ENCODE measurements at places on chromosomes 5 and 9.

DNA sequence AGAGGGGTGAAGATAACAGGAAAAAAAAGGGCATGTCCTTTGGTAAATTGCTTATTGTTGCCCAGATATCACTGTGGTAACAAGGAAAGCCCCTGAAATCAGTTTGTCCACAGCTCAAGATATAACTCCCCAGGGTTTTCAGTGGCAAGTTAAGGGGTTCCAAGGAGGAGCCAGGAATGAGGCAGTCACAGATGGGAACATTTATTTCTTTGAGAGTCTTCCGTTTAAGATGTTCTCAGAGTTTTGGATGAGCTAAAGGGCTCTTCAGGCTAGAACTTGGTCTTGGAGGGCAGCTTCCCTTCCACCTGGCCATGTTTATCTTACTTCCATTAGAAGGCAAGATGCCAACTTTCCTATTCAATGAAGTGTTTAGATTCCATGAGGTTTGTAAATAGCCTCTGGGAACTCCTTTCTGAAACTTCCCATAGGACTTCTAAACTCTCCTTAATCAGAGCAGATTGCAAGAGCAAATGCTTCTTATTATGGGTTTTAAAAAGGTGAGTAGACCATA, 277.6 kb upstream of the TNC start:
- DNase-seq: no peak

GRCh38 chr9:89961616-89962341, 357.0 kb downstream of the GADD45G start:
- DNase-seq: no peak

GRCh38 chr9:123246534-123246933, 21.9 kb downstream of the STRBP start:
- no peak for DNase-seq

- DNase-seq: peak; percentile 62
These were observed 6.5 kb upstream of the FAM78A start for GRCh38 chr9:131282688-131283422.

GRCh38 chr5:160799184-160799583, 52.8 kb downstream of the ATP10B start:
- DNase-seq: no peak

- no peak for DNase-seq
These were observed 138.6 kb downstream of the ARHGEF28 start for GRCh38 chr5:73764586-73764985.

DNA sequence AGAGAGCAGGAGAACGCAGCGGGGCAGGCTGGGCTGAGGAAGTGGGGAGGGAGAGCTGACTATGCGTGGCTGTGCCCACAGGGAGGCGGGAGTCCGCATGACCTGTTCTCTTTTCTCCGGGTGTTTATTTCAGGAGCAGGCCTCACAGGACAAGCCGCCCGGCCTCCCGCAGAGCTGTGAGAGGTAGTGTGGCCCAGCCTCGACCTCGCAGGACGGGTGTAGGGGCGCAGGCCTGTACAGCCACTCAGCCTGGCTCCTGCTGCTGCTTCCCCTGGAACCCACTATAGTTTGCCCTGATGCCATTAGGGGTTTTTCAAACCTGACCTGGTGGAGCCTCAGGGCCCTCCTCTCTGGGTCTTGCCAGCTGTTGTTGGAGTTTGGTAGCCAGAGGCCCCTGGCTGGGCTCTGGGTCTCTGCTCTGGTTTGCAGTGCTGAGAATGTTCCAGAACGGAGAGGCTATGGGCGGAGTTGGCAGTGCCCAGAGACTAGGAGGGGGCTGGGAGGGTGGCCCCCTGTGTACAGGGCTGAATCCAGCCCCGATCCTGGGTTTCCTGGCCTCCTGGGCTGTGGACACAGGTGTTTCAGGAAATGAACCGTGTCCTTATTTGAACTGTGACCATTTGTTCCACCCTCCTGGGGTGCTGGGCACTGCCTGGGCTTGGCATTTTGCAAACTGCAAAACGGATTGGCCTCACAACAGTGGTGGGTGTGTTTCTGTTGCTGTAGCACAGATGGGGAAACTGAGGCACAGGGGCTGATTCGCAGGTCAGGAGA, 78.8 kb downstream of the WNK2 start:
- peak; percentile 16 for DNase-seq

GRCh38 chr5:24909210-24909609, 264.4 kb upstream of the CDH10 start:
- DNase-seq: no peak

DNA sequence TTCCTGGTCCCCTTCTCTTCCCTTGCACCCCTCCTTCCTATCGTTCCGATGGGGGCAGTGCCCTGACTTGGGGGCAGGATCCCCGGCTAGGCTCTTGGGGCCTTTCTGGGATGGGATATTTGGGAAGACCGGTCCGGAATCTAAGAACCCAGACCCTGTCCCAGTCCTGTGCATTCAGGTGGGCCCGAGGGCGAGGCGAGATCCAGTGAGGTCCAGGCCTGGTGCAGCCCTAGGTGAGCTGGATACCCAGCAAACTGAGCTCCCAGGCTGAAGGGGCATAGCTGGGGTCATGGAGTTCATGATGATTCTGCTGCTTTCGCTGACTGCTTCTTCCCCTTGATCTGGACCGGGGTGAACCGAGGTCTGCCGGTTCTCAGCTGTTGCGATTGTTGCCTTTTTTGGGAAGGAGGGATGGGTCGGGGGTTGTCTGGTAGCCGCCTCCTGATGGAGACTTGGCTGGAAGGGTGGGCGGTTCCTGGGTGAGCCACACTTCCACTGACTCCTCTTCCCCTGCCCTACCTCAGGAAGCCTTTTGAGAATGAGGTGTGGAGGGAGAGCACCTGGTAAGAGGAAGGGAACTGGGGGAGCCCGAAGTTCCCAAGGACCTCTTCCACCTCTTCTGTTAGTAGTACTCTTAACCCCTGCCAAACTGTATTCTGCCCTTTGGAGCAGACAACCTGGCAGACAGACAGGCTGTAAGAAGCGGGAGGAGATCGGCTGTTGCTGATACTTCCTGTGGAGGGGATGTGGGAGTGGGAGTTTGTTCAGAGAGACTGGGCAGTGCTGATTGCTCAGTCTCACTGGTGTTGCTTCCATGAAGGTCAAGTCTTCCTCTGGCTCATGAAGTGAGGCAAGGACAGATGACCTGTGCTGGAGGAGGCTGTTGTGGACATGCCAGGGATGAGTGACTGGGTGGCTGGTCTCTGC, 1.0 kb downstream of the LRRC8A start:
- peak; percentile 39 for DNase-seq

GRCh38 chr9:87592554-87593358, 95.1 kb downstream of the DAPK1 start:
- no peak for DNase-seq

DNA sequence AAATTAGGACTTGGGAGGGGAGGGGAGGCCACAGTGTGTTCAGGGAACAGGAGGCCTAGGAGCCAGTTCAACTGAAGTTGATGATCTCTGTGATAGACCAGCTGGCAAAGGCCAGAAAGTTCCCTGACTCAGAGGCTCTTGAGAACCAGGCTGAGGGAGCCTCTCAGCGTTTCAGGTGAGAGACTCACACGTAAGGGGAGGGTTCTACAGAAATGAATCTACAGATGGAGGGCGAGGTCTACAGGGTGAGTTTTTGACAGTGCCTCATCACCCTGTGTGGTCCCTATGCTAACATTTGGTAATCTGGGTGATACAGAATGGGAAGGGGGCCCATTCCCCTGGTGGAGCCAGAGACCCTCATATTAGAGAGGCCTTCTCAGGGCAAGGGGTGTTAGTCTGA, 32.0 kb downstream of the ENHO start:
- no peak for DNase-seq

DNA sequence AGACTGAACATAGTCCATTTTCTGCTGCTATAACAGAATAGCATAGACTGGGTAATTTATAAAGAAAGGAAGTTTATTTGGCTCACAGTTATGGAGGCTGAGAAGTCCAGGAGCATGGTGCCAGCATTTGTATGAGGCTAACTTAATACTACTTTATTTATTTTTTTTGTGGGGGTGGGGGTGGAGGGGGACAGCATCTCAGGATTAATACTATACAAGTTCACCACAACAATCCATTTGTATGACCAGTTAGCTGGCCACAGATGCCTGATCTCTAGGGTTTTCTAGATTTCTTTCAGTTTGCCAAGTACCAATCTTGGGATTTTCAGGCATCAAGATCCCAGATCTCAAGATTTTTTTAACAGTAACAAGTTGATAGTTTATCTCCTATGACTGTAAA, 20.3 kb downstream of the ANGPTL2 start:
- no peak for DNase-seq

GRCh38 chr9:17688834-17689233, 110.0 kb downstream of the SH3GL2 start:
- DNase-seq: no peak

DNA sequence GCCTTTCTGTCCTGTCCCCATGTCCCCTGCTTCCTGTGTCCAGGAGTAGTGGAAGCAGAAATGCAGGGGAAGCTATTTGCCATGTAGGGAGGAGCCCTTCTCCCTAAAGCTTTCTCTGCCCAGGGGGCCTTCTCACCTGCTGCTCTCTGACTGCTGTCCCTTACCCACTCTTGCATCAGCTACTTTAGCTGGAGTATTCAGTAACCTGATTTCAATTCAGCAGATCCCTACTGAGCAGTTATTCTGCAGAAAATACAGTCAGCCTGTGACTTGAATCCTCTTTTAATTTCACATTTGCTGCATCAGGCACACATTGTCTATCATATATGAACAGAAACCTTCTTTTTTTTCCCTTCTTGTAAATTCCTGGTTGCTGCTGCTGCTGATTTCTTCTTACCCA, 90.4 kb downstream of the MVB12B start:
- no peak for DNase-seq

DNA sequence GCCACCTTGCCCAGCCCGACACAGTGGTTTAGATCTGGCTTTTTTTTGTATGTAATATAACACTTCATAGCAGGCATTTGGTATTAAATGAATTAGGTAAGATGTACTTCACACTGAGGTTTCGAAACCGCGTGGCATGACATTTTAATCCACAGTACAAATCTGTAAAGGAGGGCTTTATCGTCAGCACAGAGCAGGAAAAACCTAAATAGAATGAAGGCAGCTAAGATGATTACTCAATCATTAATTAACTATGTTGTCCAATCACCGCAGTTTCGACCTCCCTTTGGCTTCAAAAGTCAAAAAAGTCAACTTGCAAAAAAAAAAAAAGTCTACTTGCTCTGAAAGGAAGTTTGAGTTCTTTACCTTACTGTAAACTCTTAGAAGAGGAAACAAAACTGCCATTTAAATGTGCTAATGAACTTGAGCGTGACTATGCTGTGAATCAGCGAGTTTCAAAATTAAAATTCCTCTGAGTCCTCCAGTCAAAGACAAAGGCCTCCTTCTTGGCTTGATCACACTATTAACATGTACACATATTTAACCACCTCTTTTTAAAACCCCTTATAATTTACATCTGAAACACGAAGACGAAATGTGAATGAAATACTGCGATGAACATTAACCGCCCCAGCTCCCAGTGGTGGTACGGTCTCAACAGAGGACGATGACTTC, 698 bp upstream of the SEC24A start:
- no peak for DNase-seq

DNA sequence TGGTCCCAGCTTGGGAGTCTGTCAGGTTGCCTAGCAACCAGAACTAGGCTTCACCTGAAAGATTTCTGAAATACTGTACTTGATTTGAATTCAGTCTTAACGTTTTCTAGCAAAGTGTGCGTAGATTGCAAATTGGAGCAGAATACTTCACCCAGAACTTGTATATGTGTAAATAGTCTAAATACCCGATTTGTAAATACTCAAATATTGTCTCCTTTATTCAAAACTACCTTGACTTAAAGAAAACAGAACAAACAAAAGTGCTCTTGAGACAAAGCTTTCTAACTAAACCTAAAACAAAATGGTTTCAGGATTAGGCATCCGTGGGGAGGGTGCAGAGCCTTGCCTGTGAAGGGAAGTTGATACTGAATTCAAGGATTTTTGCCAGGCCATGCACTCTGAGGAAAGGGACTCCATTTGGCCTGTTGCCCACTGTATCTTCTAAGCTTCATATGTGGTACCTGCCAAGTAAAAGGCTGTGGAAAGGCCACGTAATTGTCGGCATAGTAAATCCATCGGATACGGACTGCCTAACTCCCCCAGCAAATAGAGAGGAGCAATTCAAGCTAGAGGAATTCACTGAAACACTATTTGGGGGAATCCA, 744 bp upstream of the HMGCS1 start:
- DNase-seq: no peak

- no peak for DNase-seq
These were observed 88.6 kb downstream of the SMIM23 start for GRCh38 chr5:171874234-171874633.
